Neural crest cell (in vitro differentiated cells): ENCODE measurements at places on chromosomes 13 and 19. TPM values are rescaled to one million over a fixed set of nuclear protein-coding genes. Genes with fewer than 3 reads are reported as not detected.

TMEM143 gene
- 6.8 and 8.4 TPM in 2 replicates for total RNA-seq

GRCh38 chr19:10478476-10478875 is 24.7 kb downstream of the KEAP1 start:
- H3K27me3 ChIP-seq: peaks cover 17% of the 10 kb centered on the region
- no peak overlapping the region for H3K27ac ChIP-seq
- no peak for DNase-seq
- no peak overlapping the region for H3K4me3 ChIP-seq

DNA sequence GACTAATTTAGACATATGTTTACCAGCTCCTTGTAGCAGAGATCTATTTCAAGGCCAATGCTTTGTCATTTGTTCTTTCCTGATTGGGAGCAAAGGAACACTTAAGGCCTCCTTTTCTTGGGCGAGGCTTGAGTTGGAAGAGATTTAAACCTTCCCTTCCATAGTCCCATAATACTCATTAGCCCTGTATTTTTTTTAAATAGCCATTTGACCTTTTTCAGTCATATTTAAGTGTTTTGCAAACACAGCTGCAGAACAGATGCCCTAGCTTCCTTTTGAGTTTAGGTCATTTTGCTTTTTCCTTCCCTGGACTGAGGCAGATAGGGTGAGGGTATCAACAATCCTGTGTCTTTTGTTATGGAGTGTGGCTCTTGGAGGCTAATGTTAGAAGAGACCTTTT is 198.3 kb downstream of the NBEA start:
- no peak overlapping the region for H3K4me3 ChIP-seq
- no peak overlapping the region for H3K27ac ChIP-seq
- H3K27me3 ChIP-seq: no peaks in the 10 kb centered on the region
- no peak for DNase-seq
- H3K36me3 ChIP-seq: no peaks in the 10 kb centered on the region

DNA sequence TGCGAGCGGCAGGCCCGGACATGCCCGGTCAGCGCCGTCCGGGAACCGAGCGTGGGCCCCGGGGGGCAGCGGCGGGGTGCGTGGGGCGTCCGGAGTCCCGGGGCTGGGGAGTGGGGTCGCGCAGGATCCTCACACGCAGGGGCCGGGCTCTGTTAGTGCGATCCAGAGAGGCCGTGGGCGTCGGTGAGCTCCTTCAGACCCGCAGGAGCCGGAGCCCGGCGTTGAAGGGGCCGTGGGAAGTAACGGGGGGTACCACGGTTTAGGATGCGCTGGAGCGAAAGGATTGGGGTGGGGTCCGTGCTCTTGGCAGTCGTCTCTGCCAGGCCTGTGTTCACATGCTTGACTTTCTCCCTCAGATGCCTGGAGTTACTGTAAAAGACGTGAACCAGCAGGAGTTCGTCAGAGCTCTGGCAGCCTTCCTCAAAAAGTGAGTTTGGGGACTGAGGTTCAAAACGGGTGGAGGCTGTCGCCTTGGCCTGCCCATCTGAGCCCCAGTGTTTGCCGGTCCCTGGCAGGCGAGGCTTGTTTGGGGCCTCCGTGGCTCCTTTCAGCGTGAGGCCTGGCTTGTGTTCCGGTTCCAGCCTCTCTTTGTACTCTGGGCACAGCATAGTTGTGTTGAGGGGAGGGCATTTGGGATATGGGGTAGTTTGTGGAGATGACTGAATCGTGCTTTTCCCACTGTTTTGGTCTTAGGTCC is 512 bp downstream of the RPS19 start:
- H3K27me3 ChIP-seq: peaks cover 29% of the 10 kb centered on the region
- H3K4me1 ChIP-seq: peaks cover 42% of the 10 kb centered on the region
- H3K4me3 ChIP-seq: peak overlapping the region; percentile 94
- H3K27ac ChIP-seq: peak overlapping the region; percentile 98

GRCh38 chr19:40613690-40614621 is 12.8 kb downstream of the LTBP4 start:
- H3K27me3 ChIP-seq: peaks cover 55% of the 10 kb centered on the region
- peaks cover 38% of the 10 kb centered on the region for H3K4me1 ChIP-seq
- H3K4me3 ChIP-seq: peak overlapping the region; percentile 90
- peak; percentile 57 for DNase-seq
- peaks cover 6% of the 10 kb centered on the region for H3K36me3 ChIP-seq

DNA sequence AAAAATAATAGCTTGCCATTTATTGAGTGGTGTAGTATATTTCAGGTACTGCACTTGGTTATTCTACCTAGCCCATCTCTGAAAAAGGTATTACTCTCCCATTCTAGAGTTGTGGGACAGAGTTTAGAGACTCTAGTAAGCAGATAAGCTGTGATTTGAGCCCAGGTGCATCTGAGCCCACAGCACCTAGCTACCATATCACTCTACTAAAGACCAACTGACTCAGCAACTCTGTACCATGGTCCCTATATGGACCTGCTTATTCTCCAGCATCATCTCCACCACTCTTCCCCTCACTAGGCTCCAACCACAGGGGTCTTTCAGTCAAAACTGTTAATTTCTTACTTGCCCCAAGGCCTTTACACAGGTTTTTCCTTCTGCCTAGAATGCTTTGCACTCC is 64.4 kb downstream of the UBL3 start:
- H3K4me1 ChIP-seq: peaks cover 15% of the 10 kb centered on the region
- no peak overlapping the region for H3K4me3 ChIP-seq
- H3K36me3 ChIP-seq: no peaks in the 10 kb centered on the region
- H3K27me3 ChIP-seq: no peaks in the 10 kb centered on the region
- H3K27ac ChIP-seq: no peak overlapping the region

DNA sequence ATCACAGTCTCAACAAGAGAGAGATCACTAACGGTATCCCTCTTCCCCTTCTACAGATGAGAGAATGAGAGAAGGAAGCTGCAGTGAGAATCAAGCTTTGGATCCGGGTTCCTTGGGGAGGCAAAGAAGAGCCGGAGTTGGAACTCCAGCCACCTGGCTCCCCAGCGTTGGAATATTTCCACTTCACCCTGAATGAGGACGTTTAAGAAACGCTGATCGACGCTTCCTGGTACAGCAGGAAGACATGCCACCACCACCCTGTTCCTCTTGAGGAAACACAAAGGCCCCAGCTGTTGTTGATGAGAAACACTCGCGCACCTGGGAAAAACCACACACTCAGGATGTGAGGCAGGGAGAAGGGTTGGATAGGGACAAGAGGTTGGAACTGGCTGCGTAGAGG is 11.3 kb upstream of the CACNG8 start:
- H3K4me1 ChIP-seq: no peaks in the 10 kb centered on the region
- peak overlapping the region; percentile 43 for H3K27ac ChIP-seq
- peaks cover 39% of the 10 kb centered on the region for H3K27me3 ChIP-seq
- no peak for DNase-seq
- no peak overlapping the region for H3K4me3 ChIP-seq
